Stimulated activated CD8-positive, alpha-beta memory T cell treated with anti-CD3 and anti-CD28 coated beads, Interleukin-4, amount 100 ng/mL, for 24 hours (primary cell): ENCODE measurements at places on chromosomes 6 and 20.

DNA sequence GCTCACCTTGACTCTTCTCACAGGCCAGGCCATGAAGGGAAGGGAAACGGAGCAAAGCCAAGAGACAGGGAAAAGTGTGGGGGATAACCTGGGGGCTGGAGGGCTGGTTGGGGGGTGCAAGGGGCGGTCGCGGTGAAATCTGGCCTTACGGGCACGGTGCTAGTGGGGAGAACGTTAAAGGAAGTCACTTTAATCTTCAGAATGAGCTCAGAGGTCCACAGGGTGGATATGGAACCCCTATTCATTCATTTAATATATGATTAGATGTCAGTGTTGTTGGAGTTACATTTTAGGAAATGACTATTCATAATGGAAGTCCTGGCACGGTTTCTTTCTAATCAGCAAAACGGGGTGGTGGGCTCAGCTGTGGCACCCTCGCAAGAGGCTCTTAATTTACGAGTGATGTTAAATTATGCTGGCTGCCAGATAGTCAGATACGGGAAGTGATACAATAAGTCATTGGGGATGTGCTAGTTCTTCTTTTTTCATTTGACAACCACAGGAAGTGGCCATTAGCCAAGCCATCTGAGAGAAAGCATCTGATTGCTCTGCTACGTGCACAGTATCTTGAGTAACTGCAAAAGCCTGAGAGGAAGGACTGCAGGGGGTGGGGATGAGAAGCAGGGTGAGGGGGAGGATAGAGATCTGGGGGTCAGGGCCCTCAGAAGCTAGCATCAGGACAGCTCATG, 253.0 kb downstream of the QKI start:
- DNase-seq, result no peak

DNA sequence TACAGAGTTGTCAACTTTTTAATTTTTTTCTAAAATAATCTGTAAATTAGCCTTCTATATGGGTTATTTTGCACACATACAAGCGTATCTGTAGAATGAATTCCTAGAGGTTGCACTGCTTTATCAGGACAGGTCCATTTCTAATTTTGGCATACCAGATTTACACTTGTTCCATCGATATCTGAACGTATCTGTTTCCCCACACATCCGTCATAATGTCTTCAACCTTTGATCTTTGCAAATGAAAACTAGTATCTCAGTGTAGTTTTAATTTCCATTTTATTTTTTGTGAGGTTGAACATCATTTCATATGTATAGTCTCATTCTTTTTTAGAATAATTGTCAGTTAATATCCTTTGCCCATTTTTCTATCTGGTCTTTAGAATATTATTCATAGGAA, 22.7 kb downstream of the SENP6 start:
- DNase-seq, result no peak

GRCh38 chr6:16694781-16695578, 66.3 kb downstream of the ATXN1 start:
- DNase-seq, result no peak

GRCh38 chr20:62293111-62293784, 9.5 kb upstream of the ADRM1 start:
- no peak for DNase-seq

- no peak for DNase-seq
Measured at GRCh38 chr6:136405420-136406029, 115.9 kb upstream of the BCLAF1 start.

DNA sequence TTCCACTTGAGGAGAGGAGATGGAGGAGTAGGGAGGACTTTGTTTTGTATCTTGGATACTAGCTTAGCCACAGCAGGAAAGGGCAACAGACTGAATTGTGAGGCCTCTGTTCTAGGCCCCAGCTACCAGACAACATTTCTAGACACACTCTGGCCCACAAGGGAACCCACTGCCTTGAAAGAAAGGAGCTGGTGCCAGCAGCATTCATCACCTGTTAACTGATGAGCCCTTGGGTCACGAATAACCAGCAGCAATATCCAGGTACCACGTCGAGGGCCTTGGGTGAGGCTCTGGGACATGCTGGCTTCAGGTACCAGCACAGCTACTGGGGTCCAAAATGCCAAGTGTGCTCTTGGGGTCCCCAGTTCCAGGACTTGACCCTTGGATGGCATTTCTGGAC, 165.5 kb downstream of the PRKN start:
- DNase-seq, result no peak

GRCh38 chr6:119658917-119659316, 309.4 kb upstream of the MAN1A1 start:
- no peak for DNase-seq

- no peak for DNase-seq
Measured at GRCh38 chr6:113403966-113404595, 453.1 kb upstream of the MARCKS start.
